ENCODE measurements at places on chromosomes 2 and 18.

GRCh38 chr2:8438996-8439395 lies 242.9 kb upstream of the ID2 start:
- no peak for DNase-seq

DNA sequence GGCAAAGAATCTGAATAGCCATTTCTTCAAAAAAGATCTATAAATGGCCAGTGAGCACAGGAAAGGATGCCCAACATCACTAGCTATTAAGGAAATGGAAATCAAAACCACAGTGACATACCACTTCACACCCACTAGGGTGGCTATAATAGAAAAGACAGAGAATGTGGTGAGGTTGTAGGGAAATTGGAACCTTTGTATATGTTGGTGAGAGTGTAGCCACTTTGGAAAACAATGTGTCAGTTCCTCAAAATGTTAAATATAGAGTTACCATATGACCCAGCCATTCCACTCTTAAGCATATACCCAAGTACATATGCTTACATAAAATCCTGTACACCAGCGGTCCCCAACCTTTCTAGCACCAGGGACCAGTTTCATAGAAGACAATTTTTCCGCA lies 152.8 kb downstream of the SMAD2 start:
- no peak for DNase-seq

- DNase-seq = no peak
Observed at GRCh38 chr2:49240608-49241007, 86.3 kb upstream of the FSHR start.

GRCh38 chr2:127909019-127909418 lies 23.3 kb upstream of the AMMECR1L start:
- DNase-seq = no peak

DNA sequence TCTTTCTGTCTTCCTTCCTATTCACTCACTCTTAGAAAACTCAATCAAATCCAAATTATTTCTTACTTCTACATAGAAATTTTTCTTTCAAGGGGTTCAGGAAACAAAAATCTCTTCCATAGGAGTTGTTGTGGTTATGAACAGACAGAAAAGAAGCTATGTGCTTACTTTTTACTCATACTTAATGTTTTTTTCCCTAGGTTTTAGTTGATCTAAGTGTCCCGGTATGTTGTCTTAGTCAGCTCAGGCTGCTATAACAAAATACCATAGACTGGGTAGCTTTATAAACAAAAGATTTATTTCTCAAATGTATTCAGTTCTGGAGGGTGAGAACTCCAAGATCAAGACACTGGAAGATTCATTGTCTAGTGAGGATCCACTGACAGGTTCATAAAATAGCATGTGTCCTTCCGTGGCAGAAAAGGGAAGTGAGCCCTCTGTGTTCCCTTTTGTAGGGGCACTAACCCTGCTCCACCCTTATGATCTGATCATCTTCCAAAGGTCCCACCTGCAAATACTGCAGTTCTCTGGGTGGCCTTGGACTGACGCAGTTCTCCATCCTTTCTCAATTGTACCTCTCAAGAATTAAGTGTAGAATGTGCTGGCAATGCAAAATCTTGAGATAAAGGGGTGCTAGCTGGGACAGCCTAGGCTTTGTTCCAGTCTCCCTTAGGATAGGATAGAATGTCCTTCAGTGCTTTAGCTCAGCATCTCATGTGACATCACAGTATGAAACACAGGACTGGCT lies 14.4 kb upstream of the VRK2 start:
- DNase-seq = no peak

DNA sequence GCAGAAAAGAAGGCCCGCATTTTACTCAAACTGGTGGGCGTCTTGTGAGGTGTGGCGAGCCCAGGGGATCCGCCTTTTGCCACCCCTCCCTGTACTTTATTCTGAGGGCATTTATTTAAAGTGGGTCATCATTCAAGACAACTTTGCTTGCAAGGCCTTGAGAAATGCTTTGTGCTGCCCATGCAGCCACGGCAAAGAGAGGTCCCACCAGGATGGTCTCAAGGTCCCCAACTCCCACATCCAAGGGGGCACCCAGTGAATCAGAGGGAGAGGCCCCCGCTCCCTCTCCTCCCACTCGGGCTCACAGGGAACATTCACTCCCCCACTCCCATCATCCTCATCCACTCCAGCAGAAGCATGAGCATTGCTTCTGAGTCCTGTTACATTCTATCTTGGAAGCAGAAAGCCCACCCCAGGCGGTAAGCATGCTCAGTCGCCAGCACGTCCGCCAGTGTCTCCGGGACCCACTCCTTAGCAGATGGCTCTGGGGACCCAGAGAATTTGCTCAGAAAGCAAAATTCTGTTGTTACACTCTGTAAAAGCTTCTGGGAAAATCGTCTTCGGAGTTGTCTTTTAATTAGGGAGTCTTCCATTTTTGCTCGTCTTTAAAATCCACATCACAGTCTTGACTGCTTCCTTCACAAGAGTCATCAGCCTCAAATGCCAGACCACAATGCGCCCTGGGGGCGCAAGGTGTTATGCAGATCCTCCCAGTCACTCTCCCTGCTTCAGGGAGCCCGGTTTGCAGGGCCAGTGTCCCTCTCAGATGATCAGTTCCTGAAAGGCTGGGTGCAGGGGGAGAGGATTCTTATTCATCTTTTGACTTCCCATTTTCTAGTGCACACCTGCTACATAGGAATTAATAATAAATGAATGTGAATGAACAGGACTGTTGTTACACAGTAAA lies 99.4 kb upstream of the NCK2 start:
- DNase-seq = no peak

DNA sequence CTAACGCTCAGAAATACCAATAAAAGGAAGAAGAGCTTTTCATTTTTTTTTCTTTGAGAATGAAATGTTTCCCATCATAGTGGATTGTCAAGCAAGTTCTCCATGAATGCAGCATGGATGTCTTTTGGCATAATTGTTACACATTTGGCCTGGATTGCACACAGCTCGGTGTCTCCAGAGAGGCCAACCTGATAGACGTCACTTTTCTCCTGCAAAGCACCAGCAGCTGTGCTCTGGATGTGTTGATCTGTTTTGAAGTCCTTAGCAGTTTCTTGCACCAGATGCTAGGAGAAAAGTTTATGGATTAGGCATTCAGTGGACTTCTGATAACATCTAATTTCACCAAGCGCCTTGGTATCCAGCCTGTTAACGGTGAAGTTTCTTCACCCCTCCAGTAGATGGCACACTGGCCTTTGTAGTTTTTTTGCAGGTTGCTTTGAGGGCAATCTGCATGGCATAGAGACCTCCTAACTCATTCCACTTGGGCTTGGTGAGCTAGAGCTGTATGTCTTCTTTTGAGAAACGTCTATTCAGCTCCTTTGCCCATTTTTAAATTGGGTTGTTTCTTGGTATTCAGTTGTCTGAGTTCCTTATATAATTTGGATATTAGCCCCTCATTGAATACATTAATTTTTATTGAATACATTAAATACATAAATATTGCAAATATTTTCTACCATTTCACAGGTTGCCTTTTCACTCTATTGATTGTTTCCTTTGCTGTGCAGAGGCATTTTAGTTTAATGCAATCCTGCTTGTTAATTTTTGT lies 59.7 kb downstream of the PTH2R start:
- DNase-seq = no peak

DNA sequence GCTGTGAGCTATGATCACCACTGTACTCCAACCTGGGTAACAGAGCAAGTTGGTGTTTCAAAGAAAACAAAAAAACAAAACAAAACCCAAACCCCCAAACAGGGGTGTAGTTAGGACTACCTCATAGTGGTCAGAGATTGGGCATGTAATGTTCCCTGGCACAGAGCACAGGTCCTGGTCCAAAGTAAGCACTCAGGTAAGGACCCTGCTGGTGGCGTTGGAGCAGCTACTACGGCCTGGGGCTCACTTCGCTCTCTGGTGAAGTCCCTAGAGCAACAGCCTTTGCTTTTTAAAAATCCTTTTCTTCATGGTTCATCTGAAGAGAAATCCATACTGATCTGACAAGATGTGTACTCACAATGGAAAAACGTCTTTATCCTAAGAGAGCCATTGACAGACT lies 130.4 kb downstream of the ZNF236 start:
- DNase-seq = no peak

- DNase-seq = no peak
Observed at GRCh38 chr2:11537951-11538350, 4.1 kb downstream of the GREB1 start.

DNA sequence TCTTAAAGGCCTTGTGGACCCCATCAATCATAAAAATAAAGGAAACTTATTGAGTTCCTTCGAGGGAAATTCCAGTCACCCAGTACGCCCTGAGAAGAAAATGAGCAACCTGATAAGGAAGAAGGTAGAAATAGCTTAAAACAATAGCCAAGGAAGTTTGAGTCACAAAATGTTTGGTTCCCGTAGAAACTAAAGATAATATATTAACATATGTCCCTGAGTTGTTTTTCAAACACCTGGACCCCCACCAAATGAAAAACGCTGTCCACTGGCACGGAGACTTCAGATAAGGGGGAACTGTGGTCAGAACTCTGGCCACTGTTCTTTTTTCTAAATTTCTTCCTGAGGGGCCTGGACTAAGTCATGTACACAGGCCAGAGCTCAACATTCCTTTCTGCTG lies 669.1 kb downstream of the ADCYAP1 start:
- no peak for DNase-seq

DNA sequence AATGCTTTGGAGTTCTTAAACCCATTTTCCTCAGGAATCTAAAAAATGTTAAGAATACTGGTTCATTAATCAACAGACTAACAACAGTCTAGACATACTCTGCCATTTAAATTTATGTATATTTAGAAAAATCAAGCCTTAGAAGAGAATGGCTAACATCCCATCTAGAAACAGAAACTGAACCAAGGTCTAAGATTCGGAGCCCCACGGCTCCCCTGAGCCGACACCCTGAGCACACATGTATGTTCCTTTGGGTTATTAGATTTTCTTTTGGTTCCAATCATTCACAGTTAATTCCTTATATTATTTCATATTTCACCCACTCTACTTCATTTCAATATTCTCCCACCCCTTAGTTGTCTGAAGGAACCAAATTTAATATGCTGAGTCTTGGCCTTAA lies 94.8 kb upstream of the HNRNPA3 start:
- DNase-seq = no peak

GRCh38 chr18:58565021-58565420 lies 63.9 kb downstream of the ALPK2 start:
- no peak for DNase-seq

DNA sequence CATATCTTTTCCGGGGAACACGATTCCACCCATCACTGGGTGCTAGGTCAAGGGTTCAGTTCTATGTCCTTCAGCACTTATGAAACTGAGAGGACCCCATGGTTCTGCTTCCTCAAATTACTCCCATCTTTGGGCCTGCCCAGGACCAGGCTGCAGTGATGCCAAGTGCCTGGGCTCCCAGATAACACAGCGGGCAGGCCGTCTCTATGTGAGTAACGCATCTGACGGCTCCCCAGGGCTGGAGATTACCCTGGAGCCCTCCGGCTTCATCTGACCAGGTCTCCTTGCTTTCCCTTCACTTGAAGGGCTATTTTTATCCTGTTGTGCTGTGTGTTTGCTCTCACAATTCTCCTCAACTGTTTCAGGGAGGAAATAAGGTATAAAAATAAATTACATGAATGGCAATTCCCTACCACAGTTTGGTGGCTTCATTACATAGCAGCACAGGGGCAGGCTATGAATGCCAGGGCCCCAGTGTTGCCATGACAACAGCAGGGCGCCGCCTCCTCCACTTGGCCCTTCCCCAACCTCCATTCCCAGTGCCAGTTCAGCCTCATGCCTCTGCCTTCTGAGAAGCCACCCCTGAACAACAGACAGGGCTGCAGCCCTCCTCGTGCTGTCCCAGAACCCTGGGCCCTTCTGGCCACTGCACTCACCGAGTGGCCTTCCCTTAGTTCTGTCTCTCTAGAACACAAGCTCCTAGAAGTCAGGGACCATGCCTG lies 25.4 kb upstream of the TMEM131 start:
- no peak for DNase-seq
